ENCODE measurements at places on chromosomes 2 and 18. TPM values are rescaled to one million over a fixed set of nuclear protein-coding genes. Genes with fewer than 3 reads are reported as not detected.

DQX1 gene
- total RNA-seq = 0.20 TPM

ALPG gene
- total RNA-seq = 0.22 TPM

C2orf66 gene
- total RNA-seq = 0.11 TPM

BMP10 gene
- not detected for total RNA-seq

LHCGR gene
- not detected for total RNA-seq

ITGB6 gene
- 0.79 TPM for total RNA-seq

RAD51AP2 gene
- total RNA-seq = not detected

APCDD1 gene
- total RNA-seq = not detected

BOLL gene
- total RNA-seq = not detected

SERPINB13 gene
- not detected for total RNA-seq

ZAP70 gene
- total RNA-seq = not detected

KCNG3 gene
- 0.84 TPM for total RNA-seq

ANKRD29 gene
- total RNA-seq = 16.7 TPM

KANSL3 gene
- total RNA-seq = 31.2 TPM

CCDC141 gene
- not detected for total RNA-seq

LAMA1 gene
- total RNA-seq = 0.02 TPM

NAT8 gene
- total RNA-seq = not detected

ST6GAL2 gene
- 21.9 TPM for total RNA-seq

CDKL4 gene
- not detected for total RNA-seq

CACNB4 gene
- total RNA-seq = 0.07 TPM

MAPRE2 gene
- 17.0 TPM for total RNA-seq

All from A549 treated with ZK216348 at 1 μM for 4 hours (cell line).